ENCODE measurements at places on chromosomes 2 and 18.

DNA sequence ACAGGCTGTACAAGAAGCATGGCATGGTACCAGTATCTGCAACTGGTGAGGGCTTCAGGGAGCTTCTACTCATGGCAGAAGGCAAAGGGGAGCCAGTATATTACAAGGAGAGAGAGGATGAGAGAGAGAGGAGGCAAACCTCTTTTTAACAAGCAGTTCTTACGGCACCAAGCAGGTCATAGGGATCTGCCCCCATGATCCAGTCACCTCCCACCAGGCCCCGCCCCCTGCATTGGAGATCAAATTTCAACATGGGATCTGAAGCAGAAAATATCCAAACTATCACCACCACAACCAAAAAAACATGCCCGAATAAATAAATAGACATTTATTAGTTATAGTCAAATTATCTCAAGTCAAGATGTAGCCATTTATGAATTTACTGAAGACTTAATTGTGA is 14.5 kb upstream of the SLC35F5 start:
- DNase-seq: no peak

DNA sequence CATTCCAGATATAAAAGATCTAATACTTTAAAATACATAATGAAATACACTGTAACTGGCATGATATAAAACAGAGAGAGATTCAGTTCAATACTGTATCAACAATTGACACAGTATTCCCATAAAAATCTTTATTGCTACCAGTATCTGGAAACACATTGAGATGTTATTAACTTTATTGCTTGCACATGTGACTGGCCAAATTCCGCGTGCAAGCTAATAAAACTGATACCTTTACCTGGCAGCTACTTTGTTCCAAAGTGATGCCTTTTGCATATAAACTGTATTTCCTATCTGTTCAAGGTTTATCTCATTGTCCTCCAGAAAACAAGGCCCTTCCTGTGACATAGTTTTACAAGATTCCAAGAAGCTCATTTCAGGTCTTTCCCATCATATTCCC is 15.4 kb upstream of the REG1B start:
- no peak for DNase-seq

DNA sequence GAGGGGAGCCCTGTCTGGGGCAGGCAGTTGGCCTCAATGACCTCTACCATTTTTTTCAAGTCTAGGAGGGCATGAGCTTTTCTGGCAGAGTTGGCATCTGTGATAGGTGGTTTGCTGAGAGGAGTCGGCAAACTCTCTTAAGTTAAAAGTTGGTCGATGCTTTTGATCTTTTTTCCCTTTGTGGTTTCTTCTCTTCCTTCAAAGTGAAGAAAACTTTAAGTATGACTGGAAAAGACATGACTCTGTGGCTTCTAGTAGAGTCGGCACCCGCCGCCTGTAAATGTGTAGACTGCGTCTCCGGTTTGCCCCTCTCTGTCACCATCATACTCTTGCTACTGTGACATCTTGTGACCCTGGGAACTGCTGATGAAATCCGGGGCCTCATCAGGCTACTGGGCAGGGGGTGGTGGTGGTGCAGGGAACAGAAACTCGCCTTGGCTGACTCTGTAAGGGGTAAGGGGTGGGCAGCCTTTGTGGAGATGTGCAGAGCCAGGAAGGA is 21.1 kb downstream of the INPP5D start:
- DNase-seq: no peak

GRCh38 chr18:37424507-37424906 is 141.1 kb downstream of the CELF4 start:
- no peak for DNase-seq

GRCh38 chr18:44895176-44895798 is 214.6 kb downstream of the SETBP1 start:
- peak; percentile 30 for DNase-seq
